ENCODE measurements at places on chromosomes 7 and 10.

GRCh38 chr7:50330696-50331095, 26.2 kb downstream of the IKZF1 start:
- no peak for DNase-seq

DNA sequence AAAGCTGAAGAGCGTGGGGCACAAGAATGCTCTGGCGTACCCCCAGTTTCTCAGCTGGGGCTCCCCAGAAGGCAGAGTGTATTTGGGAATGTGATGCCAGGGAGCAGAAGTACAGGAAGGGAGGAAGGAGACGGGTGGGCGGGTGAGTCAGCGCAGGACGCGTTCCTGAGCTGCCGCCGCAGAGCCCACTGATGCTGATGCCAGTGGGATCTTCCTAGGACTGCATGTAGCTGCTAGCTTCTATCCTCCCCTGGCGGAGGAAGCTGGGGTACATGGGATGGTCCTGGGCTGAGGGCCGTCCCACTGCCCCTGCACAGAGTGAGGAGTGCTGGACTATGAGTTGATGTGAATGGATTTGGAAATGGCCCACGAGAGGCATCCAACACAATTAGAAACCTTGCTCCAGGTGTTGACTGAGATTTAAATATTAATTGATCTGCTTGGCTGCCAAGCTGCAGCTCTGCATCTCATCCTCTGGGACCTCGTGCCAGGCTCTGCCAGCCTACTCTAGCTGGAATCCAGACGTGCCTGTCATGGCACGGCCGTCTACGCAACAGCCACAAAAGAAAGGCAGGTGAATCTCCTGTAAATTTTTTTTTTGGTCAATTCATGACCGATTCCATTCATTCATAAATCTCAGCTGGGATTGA, 66.2 kb upstream of the RHEB start:
- DNase-seq, result no peak

DNA sequence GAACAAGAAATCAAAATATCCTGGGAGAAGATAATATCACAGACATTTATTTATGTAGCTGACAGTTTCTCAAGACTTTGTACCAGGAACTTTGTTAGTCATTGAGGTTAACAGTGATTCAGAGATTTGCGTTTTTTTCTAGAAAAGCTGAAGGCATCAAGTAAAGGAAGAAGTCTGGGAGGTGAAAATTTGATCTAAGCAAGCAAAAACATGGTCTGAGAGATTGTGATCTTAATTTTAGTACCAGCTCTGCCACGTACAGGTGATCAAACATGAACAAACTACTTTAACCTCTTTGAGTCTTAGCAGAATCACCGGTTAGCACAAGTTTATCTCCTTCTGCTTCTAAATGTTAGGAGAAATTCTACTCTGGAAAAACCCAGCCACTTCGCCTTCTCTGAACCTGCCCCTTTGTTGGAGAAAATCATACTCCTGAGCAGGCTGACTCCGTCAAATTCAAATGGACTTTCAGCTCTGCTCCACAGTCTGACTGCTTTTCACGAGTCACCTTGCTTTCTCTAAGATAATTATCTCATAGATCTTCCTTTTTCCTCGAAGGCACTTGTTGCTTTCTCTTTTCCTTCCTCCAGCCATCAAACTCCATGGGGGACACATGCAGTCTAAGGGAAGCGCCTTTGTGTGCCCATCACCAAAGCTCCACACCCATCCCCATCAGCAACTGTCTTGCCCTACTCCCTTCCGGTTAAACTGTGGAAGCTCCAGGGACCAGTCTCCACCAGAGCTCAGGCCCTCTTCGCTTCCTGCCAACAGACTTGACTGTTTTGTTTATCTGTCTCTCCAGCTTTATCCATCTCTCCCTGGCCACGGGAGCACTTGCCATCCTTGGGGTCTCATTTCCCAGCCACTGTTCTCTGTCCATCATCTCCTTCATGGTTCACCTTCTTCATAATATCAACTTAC, 86.3 kb downstream of the PRKCQ start:
- no peak for DNase-seq

DNA sequence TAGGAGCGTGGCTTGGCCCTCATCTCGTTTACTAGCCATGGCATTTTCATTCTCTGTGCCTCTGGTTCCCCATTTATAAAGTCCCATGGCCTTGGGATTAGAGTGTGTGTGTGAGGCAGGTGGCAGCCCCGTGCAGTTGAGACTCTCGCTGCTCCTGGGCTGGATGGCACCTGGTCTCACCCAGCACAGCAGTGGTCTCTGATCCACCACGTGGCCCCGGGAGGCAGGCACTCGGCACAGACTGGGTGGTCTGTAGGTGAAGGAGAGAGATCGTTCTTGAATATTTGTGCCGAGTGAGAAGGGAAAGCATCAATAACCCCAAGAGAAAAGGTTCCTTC, 50.4 kb downstream of the CALML3 start:
- DNase-seq, result no peak

Data from H7 (cell line).